Activated naive CD4-positive, alpha-beta T cell treated with Interleukin-2 at 50 U/mL for 16 hours (primary cell): ENCODE measurements at places on chromosomes 13 and 19.
A peak's percentile ranks its signal among the peaks of the same experiment; 100 is the strongest.

- DNase-seq: no peak
Observed at GRCh38 chr13:68616600-68617222, 1386.6 kb upstream of the PCDH9 start.

- DNase-seq: no peak
Observed at GRCh38 chr13:62060570-62060969, 644.9 kb upstream of the PCDH20 start.

DNA sequence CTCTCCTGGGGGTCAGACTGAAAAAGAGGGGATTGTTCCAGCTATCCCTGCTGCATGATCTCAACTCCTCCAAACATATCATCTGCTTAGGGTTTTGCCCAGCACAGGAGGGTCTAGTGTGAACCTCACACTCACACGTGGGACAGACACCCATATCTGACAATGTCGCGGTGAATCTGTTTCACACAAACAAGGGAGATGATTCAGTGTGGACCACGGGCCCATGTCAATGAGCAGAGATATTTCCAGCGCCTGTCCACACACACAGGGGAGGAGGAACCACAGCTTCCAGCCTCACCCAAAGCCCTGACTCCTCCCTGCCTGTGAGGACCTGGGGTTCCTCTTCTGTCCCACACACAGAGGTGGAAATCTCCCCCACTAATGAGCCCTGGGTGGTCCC lies 29.6 kb upstream of the KIR3DL3 start:
- no peak for DNase-seq

- peak; percentile 24 for DNase-seq
Observed at GRCh38 chr13:91133941-91134802, 213.3 kb upstream of the MIR17HG start.

DNA sequence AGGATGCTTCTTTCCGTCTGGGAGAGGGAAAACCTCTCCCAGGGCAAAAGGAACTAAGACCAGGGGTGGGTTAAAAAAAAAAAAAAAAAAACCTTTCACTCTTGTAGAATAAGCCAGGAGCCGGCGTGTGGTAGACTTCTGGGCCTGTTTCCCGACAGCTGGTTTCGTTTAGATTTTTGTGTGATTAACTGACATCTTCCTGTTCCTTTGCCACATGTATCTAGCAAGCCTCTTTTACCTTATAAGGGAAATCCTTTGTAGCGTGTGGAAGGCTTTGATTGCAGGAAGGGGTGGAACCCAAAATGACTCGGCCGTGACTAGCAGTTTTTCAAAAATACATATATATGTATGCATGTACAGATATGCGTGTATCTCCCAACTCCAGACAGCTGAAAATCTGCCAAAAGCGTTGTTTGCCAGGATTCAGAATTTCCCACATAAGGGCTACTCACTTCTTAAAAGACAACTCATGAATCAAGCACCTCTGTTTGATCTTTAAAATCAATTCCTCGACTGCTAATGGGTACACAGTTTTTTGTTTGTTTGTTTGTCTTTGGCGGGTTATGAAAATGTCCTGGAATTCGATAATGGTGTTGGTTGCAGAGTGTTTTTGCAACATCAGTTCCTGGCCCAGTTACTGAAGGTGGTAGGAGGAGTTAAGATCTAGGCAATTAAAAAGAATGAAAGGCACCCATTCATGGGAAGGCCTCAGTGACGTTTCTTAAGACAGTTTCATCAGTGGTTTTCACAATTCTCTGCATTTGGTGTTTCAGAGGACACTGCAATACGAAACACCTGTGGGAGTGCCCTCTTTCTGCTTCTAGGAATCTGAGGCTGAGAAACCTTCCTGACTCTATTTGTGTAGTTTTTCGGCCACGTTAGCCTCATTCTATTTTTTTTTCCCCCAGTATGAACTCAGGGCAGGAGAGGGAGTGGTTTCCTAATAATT lies 2.7 kb downstream of the TPM4 start:
- DNase-seq: peak; percentile 67
